Tibial artery (tissue), 4 donors: ENCODE measurements at places on chromosomes 1 and 21.
A peak's percentile ranks its signal among the peaks of the same experiment; 100 is the strongest.

DNA sequence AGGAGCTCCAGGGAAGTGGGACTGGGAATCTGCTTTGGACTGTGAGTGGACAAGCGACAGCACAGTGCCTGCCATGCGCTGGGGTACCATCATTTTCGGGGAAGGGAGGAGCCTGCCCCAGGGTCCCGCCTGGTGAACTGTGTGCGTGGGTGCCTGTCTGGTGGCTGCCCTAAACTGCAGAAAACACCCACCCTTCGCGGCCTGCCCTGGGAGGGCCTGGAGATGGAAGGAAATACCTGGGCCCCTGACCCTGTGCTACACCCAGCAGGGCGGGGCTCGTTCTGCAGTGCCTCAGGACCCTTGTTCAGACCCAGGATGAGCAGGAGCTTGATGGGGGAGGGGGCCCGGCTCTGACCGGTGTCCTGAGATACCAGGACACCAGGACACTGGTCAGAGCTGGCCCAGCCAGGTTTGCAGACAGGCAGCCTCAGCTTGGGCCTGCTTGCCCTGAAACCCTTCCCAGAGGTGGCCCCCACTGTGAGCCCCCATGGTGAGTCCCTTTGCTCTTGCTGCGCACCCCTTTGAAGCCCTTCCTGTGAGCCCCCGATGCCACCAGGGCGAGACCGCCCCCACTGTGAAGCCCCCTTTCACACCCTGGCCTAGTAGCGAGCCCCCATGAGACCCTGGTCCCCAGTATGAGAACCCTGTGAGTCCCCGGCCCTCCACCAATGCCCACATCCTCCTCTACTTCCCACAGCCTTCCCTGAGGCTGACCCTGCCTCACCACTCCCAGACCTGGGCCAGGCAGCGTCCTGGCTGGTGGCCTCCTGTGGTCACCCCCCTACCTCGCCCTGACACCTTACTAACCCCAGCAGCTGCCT is 2.6 kb downstream of the GJC2 start:
- H3K27me3 ChIP-seq: no peaks in the 10 kb centered on the region
- no peak overlapping the region for H3K4me3 ChIP-seq
- H3K27ac ChIP-seq: no peak overlapping the region
- H3K36me3 ChIP-seq: peaks cover 28% of the 10 kb centered on the region
- peaks cover 29% of the 10 kb centered on the region for H3K4me1 ChIP-seq
- peak; percentile 61 for DNase-seq

- H3K36me3 ChIP-seq: no peaks in the 10 kb centered on the region
- H3K4me3 ChIP-seq: no peak overlapping the region
- H3K27me3 ChIP-seq: peaks cover 5% of the 10 kb centered on the region
- DNase-seq: no peak
Measured at GRCh38 chr1:152457071-152457470, 43.0 kb upstream of the CRNN start.

DNA sequence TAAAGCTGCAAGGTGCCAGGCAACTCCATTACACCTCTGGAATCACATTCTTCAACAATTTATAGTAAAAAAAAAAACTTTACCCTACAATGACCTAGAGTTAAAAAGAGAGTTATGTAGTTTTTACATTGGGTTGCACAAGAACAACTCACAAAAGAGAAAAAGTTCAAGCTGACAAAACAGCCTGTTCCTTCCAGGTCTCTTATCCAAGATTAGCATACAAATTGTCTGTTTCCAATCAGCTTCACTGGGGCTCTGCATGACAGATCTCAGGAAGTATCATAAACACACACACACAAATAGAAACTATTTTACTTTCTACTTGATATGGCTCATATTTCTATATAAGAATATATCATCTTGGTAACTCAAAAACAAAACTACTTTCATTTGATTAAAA is 154.6 kb downstream of the PCNX2 start:
- DNase-seq: no peak
- H3K4me3 ChIP-seq: no peak overlapping the region
- H3K27me3 ChIP-seq: no peaks in the 10 kb centered on the region
- H3K4me1 ChIP-seq: no peaks in the 10 kb centered on the region

- H3K4me3 ChIP-seq: no peak overlapping the region
- DNase-seq: peak; percentile 54
- no peaks in the 10 kb centered on the region for H3K36me3 ChIP-seq
- peaks cover 5% of the 10 kb centered on the region for H3K4me1 ChIP-seq
- no peak overlapping the region for H3K27ac ChIP-seq
- H3K27me3 ChIP-seq: peaks cover 59% of the 10 kb centered on the region
Measured at GRCh38 chr1:228037401-228038386, 30.9 kb downstream of the WNT3A start.

DNA sequence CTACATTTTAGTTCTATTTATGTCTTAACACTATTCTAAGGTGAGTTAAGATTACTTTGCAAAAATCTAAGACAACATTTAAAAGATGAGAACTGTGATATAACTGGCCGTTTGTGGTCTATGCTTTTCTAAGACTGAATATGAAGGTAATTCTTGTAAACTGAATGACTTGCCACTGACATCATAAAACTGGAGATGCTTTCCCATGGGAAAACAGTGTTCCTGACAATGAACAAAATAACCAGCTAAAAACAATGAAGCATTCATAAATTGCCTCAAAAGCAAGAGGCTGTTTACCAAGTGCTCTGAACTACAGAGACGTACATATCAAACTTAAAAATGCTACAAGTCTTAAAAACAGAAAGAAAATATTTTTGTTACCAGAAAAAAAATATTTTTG is 54.7 kb downstream of the APP start:
- no peaks in the 10 kb centered on the region for H3K36me3 ChIP-seq
- no peak overlapping the region for H3K27ac ChIP-seq
- H3K4me3 ChIP-seq: no peak overlapping the region
- no peaks in the 10 kb centered on the region for H3K27me3 ChIP-seq
- no peak for DNase-seq
